ENCODE measurements at places on chromosomes 3 and 15.

GRCh38 chr3:167559924-167560323 lies 86.1 kb upstream of the SERPINI2 start:
- DNase-seq: no peak

DNA sequence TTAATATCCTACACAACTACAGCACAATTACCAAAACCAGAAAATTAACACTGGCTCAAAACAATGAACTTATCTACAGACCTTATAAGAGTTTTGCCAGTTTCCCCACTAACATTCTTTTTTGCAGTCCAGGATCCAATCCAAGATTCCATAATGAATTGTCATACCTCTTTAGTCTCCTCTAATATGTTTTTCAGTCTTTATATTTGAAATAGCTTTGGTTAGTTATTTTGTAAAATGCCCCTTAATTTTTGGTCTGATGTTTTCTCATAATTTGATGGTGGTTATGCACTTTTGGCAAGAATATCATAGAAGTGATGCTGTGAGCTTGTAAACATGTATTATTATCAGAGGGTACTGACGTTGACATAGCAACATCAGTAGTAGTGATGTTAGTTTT lies 124.3 kb downstream of the ISL2 start:
- no peak for DNase-seq

- no peak for DNase-seq
Observed at GRCh38 chr3:177613901-177614300, 416.6 kb upstream of the TBL1XR1 start.

- DNase-seq: peak; percentile 76
Observed at GRCh38 chr3:69435274-69436265, 49.7 kb upstream of the FRMD4B start.

DNA sequence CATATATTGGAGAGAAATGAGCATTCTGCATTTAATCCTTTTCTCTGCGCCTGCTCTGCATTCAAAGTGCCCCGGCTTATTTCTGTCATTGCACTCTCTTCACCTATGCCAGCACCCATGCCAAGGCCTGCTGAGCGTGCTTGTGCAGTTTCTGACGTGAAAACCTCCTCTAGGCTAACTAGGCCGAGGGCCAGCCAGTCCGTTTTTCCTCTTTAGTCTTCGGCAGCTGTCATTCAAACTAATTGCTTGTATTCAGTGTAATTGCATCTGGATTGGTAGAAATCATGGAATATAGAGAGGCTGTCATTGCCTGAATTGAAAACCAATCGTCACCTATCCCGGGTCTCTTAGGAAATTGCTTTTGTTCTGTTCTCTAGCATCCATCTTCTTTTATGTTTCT lies 94.0 kb downstream of the ARPP21 start:
- no peak for DNase-seq

DNA sequence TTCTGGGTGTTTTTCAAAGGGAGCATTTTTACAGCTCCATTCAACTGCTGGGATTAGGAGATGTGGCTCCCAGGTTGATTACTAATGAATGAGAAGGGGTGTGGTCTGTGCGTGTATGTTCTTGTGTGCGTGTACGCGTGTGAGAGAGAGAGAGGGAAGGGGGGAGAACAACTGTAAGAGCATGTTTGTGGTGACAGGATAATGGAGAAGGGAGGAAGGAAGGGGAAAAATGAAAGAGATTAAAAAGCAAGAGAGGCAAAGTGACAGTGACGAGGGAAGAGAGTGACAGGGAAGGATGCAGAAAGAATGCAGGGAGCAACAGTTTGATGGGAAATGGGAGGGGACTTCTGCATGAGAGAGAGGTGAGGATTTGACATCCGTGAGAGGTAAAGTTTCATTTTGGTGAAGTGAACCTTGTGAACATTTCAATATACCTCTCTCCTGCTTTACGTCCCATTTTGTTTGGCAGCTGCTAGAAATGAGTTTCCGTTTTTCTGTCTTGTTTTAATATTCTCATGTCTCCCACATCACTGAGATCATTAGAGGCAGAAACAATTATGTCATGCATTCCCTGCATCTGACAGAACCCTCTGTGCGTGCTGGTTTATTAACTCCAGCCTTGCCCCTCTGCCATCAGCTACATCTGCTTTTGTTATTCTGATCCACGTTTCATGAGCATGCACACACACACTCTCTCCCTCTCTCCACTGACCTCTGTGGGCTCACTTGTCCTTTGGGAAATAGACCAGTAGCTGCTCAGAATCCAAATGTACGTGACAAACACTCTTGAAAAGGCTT lies 161.6 kb downstream of the GAP43 start:
- DNase-seq: peak; percentile 16

DNA sequence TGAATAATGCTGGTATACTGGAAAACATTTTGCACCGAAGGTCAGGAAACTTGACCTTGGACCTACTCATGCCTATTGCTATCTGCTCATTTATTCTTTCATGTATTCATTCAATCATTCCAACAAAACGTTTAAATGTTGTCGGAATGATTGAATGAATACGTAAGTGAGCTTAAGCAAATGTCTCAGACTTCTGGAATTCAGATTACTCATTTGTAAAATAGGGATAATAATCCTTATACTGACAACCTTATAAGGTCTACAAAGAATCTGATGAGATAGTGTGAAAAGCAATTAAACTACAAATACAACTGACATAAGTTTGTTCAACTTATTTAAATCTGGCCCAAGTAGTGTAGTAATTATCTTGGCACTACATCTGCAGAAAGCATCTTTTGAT lies 288.7 kb downstream of the WDR72 start:
- no peak for DNase-seq

DNA sequence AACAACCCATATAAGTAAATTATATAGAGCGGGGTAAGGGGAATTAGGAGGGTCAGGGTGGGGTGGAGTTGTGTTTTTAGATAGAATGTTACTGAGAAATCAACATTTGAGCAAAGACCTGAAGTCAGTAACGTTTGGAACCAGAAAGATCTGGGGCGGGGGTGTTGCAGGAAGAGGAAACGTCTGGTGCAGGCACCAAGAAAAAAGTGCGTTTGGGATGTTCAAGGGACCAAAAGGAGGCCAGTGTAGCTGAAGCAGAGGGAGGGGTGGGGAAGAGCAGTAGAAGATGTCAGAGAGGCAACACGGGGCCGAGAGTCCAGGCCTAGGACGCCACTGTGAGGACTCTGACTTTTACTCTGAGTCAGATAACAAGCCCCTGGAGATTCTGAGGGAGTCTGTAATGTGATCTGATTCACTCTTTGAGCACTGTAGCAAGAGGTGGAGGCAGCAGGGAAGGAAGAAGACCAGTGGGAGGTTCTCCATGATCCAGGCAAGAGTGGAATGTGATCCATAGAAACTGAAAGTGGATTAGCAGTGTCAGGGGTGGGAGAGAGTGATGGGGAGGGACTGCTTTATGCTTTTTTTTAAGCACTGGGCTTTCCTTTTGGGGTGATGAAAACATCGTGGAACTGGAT lies 179.3 kb upstream of the CHRM5 start:
- peak; percentile 7 for DNase-seq

- DNase-seq: no peak
Observed at GRCh38 chr15:58201516-58201915, 63.3 kb downstream of the AQP9 start.

DNA sequence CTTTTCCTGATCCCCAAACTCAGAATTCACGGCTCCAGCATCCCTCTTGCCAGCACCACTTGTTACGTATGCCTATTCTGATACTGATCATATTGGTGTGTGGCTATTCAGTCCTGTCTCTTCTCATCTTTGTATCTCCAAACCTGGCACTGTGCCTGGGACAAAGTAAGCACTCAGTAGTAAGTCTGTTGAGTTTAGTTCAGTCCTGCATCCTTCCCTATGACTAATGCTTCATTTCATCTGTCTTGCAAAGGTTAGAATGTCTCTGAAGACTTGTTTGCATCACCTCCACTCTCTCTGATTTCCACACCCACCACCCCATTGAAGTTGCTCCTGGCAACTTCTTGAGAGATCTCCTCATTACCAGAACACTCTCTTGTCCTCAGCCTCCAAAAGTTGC lies 80.3 kb downstream of the HMG20A start:
- no peak for DNase-seq

GRCh38 chr3:105401691-105402149 lies 35.0 kb downstream of the ALCAM start:
- DNase-seq: no peak

DNA sequence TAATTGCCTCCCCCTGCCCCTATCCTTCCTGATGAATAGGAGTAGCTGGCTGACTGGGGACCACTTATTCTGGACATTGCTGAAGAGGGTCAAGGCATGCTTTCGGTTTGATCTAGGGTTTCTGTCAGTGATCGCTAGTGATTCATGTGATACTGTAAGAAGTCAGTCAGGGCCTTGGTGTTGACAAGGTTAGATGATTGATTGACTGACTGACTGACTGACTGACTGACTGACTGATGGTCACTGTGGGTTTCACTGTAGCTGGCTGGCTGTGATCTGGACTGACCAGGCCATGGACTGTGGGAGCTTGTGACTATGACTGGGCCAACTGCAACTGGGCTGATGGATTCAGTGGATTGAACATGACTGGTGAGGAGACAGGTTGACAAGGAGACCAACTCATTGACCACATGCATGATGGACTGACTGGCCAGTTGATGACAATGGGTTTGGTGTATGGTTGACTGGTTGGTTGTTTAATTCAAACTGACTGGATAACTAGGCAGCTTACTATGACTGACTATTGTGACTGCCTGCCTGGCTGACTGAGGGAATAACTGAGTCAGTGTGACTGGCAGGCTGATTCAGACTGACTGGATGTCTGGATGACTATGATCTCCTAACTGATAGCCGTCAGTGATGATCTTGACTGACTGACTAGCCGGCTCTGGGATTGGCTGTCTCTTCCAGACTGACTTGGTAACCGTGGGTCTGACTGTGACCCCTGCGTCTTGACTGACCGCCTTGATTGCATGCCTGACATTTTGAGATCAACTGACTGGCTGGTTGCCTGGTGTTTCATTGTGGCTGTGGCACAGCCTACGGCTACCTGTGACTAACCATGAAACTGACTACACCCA lies 509.9 kb downstream of the SHQ1 start:
- DNase-seq: peak; percentile 53

- DNase-seq: no peak
Observed at GRCh38 chr3:182392182-182392937, 400.9 kb upstream of the ATP11B start.

DNA sequence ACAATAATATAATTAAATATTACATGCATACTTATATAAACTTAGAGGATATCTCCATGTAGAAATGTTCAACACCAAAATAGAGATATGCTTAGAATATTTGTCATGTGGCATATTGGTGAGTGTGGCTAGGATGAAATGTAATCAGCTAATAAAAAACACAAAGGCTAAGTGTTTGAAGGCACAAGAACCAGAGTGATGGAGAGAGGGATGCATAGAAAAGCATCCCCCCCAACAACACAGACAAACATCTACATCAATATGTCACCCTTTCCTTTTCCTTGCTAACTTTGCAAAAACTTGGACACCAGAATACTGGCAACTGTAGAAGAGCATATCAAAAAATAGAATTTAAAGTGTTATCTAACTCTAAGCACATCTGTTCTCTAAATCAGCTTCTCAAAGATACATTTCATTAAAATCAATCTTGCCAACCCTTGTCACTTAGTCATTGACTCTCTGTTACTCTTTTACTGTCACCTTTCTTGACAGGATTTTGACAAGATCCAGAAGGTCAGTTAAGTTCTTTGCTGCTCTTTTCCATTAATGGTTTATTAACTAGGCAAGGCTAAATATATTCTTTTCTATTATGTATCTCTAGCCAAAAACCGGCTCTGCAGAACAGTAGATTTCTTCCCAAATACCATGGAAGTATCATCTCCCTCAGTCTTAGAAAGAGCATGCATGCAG lies 695.9 kb downstream of the OTOL1 start:
- no peak for DNase-seq

DNA sequence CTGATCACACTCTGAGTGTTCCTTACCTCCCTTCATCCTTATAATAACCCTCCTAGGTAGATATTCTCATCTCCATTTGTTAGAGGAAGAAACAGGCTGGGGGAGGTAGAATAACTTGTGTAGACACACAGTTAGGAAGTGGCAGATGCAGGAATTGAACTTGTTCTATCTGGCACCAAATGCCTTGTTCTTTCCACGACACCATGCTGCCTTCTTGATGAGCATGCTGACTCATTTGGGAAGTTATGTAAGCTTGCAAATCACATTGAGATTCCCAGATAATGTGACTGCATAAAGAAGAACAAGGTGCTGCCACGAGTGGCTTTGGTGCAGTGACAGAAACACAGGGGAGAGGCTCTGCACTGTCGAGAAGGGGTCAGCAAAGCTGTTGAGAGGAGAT lies 27.5 kb upstream of the NDUFB4 start:
- no peak for DNase-seq

- no peak for DNase-seq
Observed at GRCh38 chr3:153757839-153758238, 363.4 kb upstream of the ARHGEF26 start.

DNA sequence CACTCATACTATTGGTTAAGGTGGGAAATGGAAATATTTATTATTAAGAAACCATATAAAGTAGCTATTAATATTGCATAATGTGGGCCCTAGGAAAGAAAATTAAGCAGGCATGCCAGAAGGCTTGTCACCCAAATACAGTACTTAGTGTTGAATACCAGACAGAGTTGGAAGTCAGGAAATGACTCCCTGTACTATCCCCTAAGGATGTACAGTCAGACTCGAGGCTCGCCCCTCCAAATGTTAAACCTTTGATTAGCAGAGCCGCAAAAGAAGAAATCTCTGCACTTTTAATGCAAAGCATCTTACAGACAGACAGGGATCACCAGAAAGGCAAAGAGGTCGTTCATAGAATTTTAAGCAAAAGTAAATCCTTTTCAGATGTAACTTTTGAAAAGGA lies 11.3 kb upstream of the RBSN start:
- DNase-seq: no peak

DNA sequence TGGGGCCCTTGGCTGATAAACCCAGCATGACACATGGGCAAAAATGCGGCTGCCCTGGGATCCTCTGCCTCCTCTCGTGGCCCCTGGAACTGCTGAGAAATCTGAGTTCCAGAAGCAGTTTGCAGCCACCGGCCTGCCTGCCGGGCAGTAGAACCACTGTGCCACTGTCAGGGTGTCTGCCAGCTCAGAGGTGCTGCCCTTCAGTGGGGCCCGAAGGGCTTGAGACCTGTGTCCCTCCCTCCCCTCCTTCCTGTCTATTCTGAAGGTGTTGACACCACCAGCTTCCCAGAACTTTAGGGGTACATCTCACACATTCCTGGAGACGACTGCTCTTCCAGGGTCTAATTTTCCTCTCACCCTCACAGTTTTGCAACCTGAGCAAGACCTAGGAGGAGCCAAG lies 88.2 kb upstream of the POMGNT2 start:
- no peak for DNase-seq

GRCh38 chr15:25846377-25846776 lies 16.8 kb downstream of the ATP10A start:
- no peak for DNase-seq
